ENCODE measurements at places on chromosomes 5 and 9.

GRCh38 chr9:134550584-134550983 lies 91.0 kb upstream of the COL5A1 start:
- no peak for DNase-seq

DNA sequence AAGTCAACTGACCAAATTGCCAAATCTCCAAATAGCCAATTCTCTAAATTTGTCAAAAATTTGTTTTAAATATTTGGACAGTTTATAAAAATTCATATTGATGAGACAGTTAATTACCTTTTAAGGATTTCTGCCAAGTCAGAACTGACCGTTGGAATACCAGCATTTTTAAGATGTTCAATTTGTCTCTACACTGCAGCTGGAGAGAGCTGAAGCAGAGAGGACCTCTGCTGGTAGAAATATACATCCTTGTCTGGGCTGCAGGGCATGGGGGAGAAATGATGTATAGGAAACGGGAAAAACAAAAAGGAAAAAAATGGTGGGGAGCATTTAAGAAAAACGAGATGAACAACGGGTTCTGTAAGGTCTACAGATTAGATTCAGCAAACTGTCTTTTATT lies 16.8 kb downstream of the NR6A1 start:
- DNase-seq, result no peak

DNA sequence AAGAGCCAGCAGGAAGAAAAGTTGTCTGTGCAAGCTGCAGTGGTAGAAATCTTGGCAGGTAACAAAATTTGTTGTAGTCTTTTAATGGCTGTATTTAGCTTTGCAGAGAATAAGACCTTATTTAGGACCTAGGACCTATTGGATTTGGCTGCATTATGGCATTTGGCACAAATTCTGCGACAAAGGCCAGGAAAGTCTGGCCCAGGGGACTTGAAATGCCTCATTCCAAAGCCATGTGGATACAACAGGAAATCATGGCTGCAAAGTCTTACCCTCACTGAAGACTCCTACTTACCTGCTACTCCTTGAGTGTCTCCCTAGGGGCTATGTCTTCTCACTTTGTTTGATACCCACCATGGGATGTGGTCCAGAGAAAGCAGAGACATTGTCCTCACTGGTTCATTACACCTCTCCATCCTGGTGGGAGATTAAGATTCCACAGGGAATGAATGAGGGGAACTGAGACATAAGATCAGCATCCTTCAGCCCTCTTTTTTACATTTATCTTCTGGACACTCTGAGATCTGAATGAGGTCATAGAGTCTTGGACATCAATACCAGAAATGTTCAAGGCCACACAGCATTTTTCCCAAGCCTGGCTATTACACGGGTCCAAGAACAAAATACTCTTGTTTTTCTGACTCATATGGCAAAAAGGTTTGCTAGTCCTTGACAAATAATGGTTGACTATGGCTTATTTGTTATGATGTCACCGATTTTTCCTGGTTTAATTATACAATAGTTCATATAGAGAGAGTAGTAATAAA lies 119.4 kb downstream of the PDE8B start:
- DNase-seq, result no peak

DNA sequence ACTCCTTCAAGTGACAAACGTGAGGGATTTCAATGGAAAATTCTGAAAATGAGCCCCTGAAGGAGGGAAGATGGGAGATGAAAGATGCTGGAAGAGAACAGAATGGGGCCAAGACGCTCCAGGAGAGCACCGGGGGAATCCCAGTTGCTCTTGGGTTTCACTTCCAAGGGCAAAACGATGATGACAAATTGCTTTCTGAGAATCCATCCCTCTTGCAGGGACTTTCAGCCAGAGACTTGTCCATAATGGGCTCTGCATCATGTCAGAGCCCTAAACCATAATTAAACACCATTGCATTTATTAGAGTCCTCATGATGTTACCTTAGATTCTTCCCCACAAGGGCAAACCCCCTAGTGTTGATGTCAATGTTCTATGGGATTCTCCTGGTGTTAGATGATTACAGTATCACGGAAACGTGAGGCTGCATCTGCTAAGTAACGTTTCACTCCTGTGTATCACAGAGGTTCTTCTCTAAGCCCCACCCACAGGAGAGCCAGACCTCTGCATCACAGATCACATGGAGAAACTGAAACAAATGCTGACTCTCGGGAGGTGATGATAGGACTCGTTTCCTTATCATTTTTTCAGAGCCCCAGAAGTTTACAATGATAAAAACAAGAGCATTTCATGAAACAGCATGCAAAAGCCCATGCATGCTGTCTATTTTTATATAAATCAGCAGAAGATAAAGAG lies 114.4 kb downstream of the TENT4A start:
- no peak for DNase-seq

DNA sequence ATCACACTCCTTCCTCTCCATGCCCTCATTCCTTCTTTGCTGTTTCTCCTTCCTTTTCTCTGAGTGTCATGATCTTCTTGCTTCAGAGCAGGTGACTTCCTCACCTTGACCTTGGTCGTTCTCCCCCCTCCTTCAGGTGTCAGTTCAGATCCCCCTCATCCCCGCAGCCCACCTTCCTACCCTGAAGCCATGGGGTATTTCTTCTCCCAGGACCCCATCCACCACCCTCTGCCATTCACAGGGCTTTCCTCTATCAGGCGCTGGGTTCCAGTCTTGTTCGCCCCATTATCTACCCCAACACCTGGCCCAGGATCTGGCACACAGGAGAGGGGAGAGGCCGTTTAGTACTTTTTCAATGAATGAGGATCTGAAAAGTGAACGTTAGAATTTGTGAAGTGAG lies 101.0 kb downstream of the NSG2 start:
- DNase-seq, result no peak

DNA sequence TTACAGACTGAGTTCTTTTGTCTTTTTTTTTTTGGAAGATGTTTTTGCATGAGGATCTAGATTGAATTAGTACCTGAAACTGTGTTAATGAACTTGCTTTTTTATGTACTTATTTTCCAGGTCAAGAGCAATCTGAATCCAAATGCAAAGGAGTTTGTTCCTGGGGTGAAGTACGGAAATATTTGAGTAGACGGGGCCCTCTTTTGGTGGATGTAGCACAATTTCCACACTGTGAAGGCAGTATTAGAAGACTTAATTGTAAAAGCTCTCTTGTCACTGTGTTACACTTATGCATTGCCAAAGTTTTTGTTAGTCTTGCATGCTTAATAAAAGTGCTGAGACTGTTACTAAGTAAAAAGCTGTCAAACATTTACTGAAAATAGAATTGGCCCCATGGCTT lies 14.5 kb downstream of the SLC23A1 start:
- DNase-seq, result no peak

- DNase-seq, result no peak
These were observed 43.1 kb downstream of the BASP1 start for GRCh38 chr5:17260549-17260948.

DNA sequence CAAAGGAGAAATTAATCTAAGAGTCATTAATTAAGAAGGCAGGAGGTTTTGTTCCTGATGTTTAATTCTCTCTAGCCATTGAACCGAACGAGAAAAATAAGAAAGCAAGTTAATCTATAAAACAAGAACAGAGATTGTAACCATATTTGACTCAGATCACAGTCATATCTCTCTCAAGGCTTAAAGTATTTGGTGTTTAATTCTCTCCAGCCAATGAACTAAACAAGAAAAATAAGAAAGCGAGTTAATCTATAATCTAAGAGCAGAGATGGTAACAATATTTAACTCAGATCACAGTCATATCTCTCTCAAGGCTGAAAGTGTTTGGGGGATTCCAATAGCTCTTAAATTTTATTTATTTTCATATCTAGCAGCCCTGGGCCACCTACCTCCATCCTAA lies 74.4 kb upstream of the SHISAL2B start:
- no peak for DNase-seq

DNA sequence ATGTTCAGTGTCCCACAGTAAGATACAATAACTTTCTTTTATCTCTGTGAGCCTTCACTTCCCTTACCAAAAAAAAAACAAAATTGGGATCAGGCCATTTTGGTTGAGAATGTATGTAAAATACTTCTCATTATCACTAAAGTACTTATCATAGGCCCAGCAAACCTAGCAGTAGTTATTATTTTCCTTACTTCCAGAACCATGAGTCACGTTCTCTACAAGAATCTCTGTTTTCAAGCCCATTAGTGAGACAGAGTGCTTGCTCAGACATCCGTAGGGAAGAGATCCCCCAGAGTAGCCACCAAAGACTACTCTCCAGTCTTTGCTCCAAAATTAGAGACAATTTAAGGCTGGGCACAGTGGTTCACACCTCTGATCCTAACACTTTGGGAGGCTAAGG lies 103.9 kb upstream of the NR5A1 start:
- DNase-seq, result no peak
